ENCODE measurements at places on chromosomes 13 and 19.
A peak's percentile ranks its signal among the peaks of the same experiment; 100 is the strongest.

GRCh38 chr19:39196860-39197562 lies at the start of gene NCCRP1:
NCCRP1 (plus strand) TSS chr19:39196964; CDS start chr19:39196983, 19 bp downstream.
- H3K4me3 ChIP-seq, result no peak within 1 kb of the TSS
- peaks cover 2% of the 10 kb centered on the region for H3K4me1 ChIP-seq
- H3K36me3 ChIP-seq, result no peaks in the 10 kb centered on the region
- H3K27ac ChIP-seq, result no peak within 1 kb of the TSS
- no peak for DNase-seq
- H3K27me3 ChIP-seq, result peaks cover 68% of the 10 kb centered on the region

GRCh38 chr13:26855071-26855470 lies 94.5 kb upstream of the GPR12 start:
- no peak for DNase-seq
- H3K27me3 ChIP-seq, result peaks cover 10% of the 10 kb centered on the region
- H3K27ac ChIP-seq, result no peak overlapping the region
- H3K4me1 ChIP-seq, result no peaks in the 10 kb centered on the region

- no peaks in the 10 kb centered on the region for H3K36me3 ChIP-seq
- no peak overlapping the region for H3K27ac ChIP-seq
- DNase-seq, result peak; percentile 25
- no peaks in the 10 kb centered on the region for H3K27me3 ChIP-seq
- no peak overlapping the region for H3K4me3 ChIP-seq
- no peaks in the 10 kb centered on the region for H3K4me1 ChIP-seq
Observed at GRCh38 chr19:28504139-28504538, 708.8 kb downstream of the UQCRFS1 start.

- peaks cover 6% of the 10 kb centered on the region for H3K36me3 ChIP-seq
- DNase-seq, result no peak
- H3K4me1 ChIP-seq, result no peaks in the 10 kb centered on the region
- H3K4me3 ChIP-seq, result no peak overlapping the region
- H3K27me3 ChIP-seq, result no peaks in the 10 kb centered on the region
- H3K27ac ChIP-seq, result no peak overlapping the region
Observed at GRCh38 chr13:31956980-31957644, 74.5 kb upstream of the FRY start.

GRCh38 chr19:38055010-38055409 lies 148.0 kb downstream of the SIPA1L3 start:
- no peaks in the 10 kb centered on the region for H3K36me3 ChIP-seq
- peak; percentile 46 for DNase-seq
- H3K4me1 ChIP-seq, result peaks cover 30% of the 10 kb centered on the region
- H3K4me3 ChIP-seq, result no peak overlapping the region

- peaks cover 64% of the 10 kb centered on the region for H3K4me1 ChIP-seq
- H3K4me3 ChIP-seq, result no peak overlapping the region
- peak overlapping the region; percentile 79 for H3K27ac ChIP-seq
- DNase-seq, result no peak
Observed at GRCh38 chr19:4059453-4059871, 7.2 kb downstream of the ZBTB7A start.

GRCh38 chr13:42750794-42751193 lies 30.6 kb upstream of the FAM216B start:
- no peaks in the 10 kb centered on the region for H3K27me3 ChIP-seq
- no peaks in the 10 kb centered on the region for H3K36me3 ChIP-seq
- DNase-seq, result no peak
- H3K27ac ChIP-seq, result no peak overlapping the region
- H3K4me3 ChIP-seq, result no peak overlapping the region

GRCh38 chr13:111318386-111318785 lies 2.1 kb upstream of the TEX29 start:
- H3K4me3 ChIP-seq, result no peak overlapping the region
- no peak overlapping the region for H3K27ac ChIP-seq
- peaks cover 8% of the 10 kb centered on the region for H3K36me3 ChIP-seq
- no peaks in the 10 kb centered on the region for H3K4me1 ChIP-seq
- no peak for DNase-seq

DNA sequence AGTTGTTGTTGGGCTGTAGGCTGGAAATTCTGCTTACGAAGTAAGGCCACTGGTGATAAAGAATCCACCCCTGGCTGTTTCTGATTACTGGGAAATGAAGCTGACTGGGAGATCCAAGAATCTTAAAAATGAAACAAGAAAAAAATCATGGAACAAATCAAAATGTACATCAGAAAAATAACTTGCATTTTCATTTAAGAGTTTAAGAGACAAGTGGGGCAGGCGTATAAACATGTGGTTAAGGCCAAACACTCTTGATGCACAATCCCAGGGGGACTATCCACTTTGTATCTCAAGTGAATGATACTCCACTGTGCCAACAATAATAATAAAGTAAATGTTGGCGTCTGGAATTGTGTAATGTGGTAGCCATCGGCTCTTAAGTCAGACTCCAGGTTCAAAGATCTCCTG lies 24.6 kb downstream of the ZMYM5 start:
- no peaks in the 10 kb centered on the region for H3K4me1 ChIP-seq
- H3K27me3 ChIP-seq, result no peaks in the 10 kb centered on the region
- no peak overlapping the region for H3K27ac ChIP-seq
- H3K4me3 ChIP-seq, result no peak overlapping the region
- peak; percentile 51 for DNase-seq

- H3K4me1 ChIP-seq, result peaks cover 9% of the 10 kb centered on the region
- no peaks in the 10 kb centered on the region for H3K27me3 ChIP-seq
- DNase-seq, result no peak
- H3K27ac ChIP-seq, result peak overlapping the region; percentile 38
- no peak overlapping the region for H3K4me3 ChIP-seq
Observed at GRCh38 chr13:36163286-36163685, 32.1 kb upstream of the DCLK1 start.

DNA sequence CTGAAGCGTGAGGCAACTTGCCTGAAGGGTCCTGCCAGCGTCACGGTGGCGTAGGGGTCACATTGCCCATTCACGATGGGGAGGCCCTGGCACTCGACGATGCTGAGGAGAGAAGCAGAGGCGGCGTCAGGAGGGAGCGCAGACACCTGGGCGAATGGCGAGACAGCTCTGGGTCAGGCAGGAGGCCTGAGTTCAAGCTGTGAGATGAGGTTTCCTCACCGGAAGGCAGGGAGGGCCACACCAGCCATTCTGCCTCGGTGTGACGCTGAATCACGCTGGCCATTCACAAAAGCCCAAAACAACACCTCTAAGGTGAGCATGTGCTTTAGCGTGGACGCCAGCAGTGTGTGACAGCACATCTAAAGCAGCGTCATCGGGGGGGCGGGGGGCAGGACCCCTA lies 54.0 kb upstream of the C13orf46 start:
- DNase-seq, result no peak
- H3K4me1 ChIP-seq, result peaks cover 40% of the 10 kb centered on the region
- no peaks in the 10 kb centered on the region for H3K27me3 ChIP-seq
- H3K36me3 ChIP-seq, result peaks cover 50% of the 10 kb centered on the region

DNA sequence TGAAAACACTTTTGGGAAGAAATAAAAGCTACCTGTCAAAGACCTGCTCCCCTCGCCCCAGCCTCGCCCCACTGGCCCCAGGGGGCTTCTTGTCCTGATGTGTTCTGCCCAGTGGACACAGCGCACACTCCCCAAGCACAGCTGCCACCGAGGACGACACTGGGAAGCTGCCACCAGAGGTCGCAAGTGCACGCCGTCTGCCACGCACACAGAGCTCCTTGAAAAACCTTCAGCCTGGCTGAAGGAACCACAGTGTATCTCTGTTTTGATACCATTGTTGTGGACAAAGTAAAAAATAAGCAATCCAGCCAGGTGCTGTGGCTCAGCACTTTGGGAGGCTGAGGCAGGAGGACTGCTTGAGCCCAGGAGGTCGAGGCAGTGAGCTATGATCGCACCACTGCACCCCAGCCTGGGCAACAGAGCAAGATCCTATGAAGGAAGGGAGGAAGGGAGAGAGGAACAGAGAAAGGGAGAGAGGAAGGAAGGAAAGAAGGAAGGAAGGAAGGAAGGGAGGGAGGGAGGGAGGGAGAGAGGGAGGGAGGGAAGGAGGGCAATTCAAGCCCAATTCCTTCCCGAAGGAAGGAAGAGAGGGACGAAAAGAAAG lies 57.3 kb downstream of the CEBPG start:
- H3K36me3 ChIP-seq, result no peaks in the 10 kb centered on the region
- H3K27ac ChIP-seq, result no peak overlapping the region
- DNase-seq, result peak; percentile 74
- H3K27me3 ChIP-seq, result no peaks in the 10 kb centered on the region
- H3K4me3 ChIP-seq, result no peak overlapping the region
- H3K4me1 ChIP-seq, result peaks cover 17% of the 10 kb centered on the region

DNA sequence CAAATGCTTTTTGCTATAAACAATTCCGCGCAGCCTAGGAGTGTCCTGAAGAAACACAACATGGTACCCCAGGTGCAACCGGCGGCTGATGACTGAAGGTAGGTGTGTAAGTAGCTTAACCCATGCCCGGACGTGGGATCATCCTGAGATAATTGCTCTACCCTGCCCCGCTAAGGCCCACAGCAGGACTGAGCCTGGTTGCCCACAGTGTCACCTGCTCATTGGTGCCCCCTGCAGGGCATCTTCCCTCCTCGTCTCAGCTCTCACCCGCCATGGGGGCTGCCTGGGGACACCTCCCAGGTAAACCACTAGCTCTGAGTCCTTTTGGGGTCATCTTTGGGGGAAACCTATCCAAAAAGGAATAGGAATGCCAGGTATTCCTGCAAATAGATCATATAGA lies 22.3 kb downstream of the TMEM161A start:
- H3K36me3 ChIP-seq, result peaks cover 17% of the 10 kb centered on the region
- peaks cover 20% of the 10 kb centered on the region for H3K4me1 ChIP-seq
- no peaks in the 10 kb centered on the region for H3K27me3 ChIP-seq

- H3K27me3 ChIP-seq, result no peaks in the 10 kb centered on the region
- no peak for DNase-seq
- H3K36me3 ChIP-seq, result no peaks in the 10 kb centered on the region
- no peak overlapping the region for H3K4me3 ChIP-seq
Observed at GRCh38 chr13:72657379-72657778, 70.0 kb downstream of the MZT1 start.

All from muscle of leg (tissue), 16 donors.